T-cell (primary cell): ENCODE measurements at places on chromosomes 2 and 18.

GRCh38 chr2:40962026-40962425, 510.1 kb upstream of the SLC8A1 start:
- DNase-seq = no peak

DNA sequence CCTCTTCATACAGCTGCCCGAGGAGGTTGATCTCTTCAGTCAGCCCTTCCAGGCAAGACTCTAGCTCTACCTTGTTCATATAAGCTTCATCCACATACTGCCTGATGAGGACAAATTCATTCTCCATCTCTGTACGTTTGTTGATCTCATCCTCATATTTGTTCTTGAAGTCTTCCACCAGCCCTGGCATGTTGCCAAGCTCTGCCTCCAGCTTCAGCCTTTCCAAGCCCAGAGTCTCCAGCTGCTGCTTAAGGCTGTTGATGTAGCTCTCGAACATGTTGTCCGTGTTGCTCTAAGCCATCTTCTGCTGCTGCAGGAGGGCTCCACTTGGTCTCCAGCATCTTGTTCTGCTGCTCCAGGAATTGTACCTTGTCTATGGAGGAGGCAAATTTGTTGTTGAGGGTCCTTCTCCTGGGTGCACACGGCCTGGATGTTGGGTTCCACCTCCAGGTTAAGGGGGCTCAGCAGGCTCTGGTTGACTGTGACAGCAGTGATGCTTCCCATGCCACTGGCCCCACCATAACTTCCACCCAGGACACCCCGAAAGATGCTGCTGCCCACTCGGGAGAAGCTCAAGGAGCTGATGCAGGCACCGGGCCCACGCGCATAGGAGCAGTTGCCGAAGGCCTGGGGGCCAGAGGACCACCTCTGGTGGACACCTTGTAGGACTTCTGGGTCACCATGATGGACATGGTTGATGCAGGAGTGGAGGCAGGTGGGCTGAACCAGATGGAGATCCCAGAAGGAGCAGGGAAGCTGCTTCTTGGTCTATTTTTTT, 30.3 kb downstream of the ICA1L start:
- no peak for DNase-seq

DNA sequence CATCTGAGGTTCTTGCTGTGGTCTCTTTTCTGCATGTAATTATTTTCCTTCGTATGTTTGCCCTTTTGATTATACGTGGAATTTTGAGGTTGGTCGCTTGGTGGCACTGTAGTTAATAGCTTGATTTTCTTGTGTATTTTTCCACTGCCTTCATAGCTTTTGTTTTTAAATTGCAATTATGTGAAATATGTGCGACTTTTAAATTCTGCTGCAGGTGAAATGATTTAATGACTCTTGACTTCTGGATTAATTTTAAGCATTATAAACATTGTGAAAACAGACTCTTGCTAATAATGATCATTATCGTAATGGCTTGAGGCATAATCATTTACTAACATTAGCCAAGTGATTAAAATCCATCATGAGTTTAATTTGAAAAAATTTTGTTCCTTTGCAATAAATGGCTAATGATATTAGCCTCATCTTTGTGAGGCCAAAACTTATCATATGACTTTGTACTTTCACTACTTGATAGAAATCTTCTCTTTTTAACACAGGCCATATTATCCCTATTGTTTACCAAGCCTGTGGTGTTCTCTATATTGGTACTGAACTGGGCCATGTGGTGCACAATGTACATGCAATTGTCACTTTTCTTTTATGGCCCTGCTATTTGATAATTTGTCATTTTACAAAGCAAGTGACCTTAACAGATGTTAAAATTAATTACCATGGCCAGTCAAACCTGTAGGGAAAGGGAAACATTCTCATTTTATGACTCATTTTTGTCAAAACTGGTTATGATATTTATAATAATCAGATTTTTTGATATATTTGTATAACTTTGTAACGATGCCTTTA, 62.8 kb upstream of the NEUROD1 start:
- DNase-seq = peak; percentile 19

GRCh38 chr2:128663371-128664050, 344.8 kb upstream of the HS6ST1 start:
- DNase-seq = no peak

GRCh38 chr2:137411585-137411984, 552.7 kb upstream of the HNMT start:
- no peak for DNase-seq
